Karpas-422 (cell line): ENCODE measurements at places on chromosomes 5 and 9. TPM values are rescaled to one million over a fixed set of nuclear protein-coding genes. Genes with fewer than 3 reads are reported as not detected.

GRCh38 chr5:3392306-3392939, 203.2 kb upstream of the IRX1 start:
- no peaks in the 10 kb centered on the region for H3K27me3 ChIP-seq
- H3K4me1 ChIP-seq = no peaks in the 10 kb centered on the region
- H3K27ac ChIP-seq = no peak overlapping the region
- no peak for DNase-seq
- H3K36me3 ChIP-seq = no peaks in the 10 kb centered on the region
- no peak overlapping the region for H3K4me3 ChIP-seq

- H3K4me1 ChIP-seq = peaks cover 27% of the 10 kb centered on the region
- H3K27me3 ChIP-seq = no peaks in the 10 kb centered on the region; the same call in 1 of the 2 replicates
- H3K36me3 ChIP-seq = no peaks in the 10 kb centered on the region
- H3K27ac ChIP-seq = no peak overlapping the region
- peak; percentile 69 for DNase-seq
Measured at GRCh38 chr9:79432485-79432884, 139.3 kb upstream of the TLE4 start.

GRCh38 chr5:113197456-113198200, 221.0 kb downstream of the DCP2 start:
- H3K27ac ChIP-seq = no peak overlapping the region
- no peaks in the 10 kb centered on the region for H3K27me3 ChIP-seq
- H3K4me1 ChIP-seq = peaks cover 19% of the 10 kb centered on the region
- H3K4me3 ChIP-seq = no peak overlapping the region
- no peak for DNase-seq

DNA sequence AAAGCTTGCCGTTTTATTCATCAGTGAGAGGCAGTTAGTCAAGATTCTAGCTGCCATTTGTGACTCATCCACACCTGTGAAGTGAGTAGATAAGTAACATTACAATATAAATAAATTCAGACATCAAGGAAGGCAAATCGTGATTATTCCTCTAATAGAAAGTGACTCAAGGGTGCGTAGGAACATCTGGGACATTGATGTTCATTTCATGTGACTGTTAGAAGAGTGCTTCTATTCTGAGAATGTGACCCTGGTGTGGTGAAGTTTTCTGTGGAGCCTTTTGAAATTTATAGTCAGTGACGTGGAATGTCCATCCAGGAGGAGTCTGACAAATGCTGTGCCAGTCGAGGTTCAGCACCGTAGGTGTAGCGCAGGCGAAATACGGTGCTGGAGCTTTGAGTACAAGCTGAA, 48.4 kb upstream of the FAM240B start:
- no peak for DNase-seq

- no peak overlapping the region for H3K4me3 ChIP-seq
- no peaks in the 10 kb centered on the region for H3K27me3 ChIP-seq
- H3K27ac ChIP-seq = no peak overlapping the region
- peaks cover 17% of the 10 kb centered on the region for H3K4me1 ChIP-seq
- DNase-seq = no peak
- H3K36me3 ChIP-seq = no peaks in the 10 kb centered on the region
Measured at GRCh38 chr9:115374724-115375268, 256.8 kb upstream of the TNC start.

- no peak overlapping the region for H3K4me3 ChIP-seq
- no peaks in the 10 kb centered on the region for H3K36me3 ChIP-seq
- H3K27ac ChIP-seq = no peak overlapping the region
- H3K27me3 ChIP-seq = no peaks in the 10 kb centered on the region
- no peak for DNase-seq
Measured at GRCh38 chr5:141866096-141866495, 12.1 kb downstream of the PCDH1 start.

- H3K4me1 ChIP-seq = no peaks in the 10 kb centered on the region
- H3K36me3 ChIP-seq = no peaks in the 10 kb centered on the region
- DNase-seq = no peak
- H3K27ac ChIP-seq = no peak overlapping the region
- no peaks in the 10 kb centered on the region for H3K27me3 ChIP-seq
Measured at GRCh38 chr5:4542145-4542778, 597.9 kb upstream of the ADAMTS16 start.

DNA sequence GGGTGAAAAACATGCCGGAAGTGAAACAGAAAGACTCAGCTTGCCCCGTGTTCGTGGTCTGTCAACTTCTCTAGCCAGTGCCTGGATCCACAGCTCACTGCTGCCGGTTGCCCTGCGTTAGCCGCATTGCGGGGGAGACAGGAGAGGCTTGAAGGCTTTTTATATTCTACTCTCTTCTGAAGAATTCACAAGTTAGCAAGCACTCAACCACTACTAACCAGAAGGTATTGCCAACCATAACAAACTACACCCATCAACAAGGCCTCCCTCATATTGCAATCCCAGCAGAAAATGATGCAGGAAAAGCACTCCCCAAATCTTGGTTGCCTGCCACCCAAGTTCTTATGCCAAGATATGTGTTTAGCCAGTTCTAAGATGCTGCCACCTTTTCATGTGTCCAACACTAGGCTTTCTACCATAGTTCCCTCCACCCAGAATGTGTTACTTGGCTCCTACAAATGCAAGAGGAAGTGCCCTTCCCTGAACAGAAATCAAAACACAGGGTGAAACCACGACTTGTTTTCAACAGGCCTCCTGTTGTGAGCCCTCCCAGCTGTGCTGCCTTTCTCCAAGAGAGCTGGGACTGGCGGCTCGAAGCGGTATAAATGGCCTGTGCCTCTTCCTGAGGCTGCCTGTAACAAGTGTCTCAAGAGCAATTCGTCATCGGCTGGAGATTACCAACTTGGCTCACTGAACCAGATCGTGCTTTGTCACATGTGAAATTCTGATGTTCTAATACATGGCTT, 129.0 kb downstream of the SNX18 start:
- peaks cover 8% of the 10 kb centered on the region; the same call in 1 of the 2 replicates for H3K4me1 ChIP-seq
- DNase-seq = peak; percentile 42
- H3K36me3 ChIP-seq = no peaks in the 10 kb centered on the region
- no peak overlapping the region for H3K4me3 ChIP-seq
- no peak overlapping the region for H3K27ac ChIP-seq

DNA sequence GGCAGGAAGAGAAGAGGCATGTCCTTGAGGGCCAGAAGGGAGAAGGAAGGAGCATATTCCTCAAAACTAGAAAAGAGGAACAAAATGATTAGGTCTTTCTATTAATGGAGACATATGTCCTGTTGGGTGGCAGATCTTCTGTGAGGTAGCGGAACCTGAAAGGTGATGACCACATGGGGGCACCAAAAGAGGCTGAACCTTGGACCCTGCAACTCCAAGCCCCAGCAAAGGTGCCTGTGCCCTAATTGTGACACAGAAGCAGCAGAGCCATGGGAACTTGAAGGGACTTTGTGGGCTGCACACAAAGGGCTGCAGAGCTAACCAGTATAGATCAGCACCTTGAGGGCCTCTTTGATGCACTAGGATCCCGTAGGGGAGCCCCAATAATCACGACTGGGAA, 158.0 kb downstream of the BAAT start:
- no peaks in the 10 kb centered on the region for H3K36me3 ChIP-seq
- DNase-seq = peak; percentile 56
- no peak overlapping the region for H3K27ac ChIP-seq
- no peaks in the 10 kb centered on the region for H3K4me1 ChIP-seq

GRCh38 chr5:10588779-10589447, 25.0 kb downstream of the ANKRD33B start:
- H3K36me3 ChIP-seq = no peaks in the 10 kb centered on the region
- H3K4me3 ChIP-seq = no peak overlapping the region
- H3K4me1 ChIP-seq = peaks cover 8% of the 10 kb centered on the region
- no peak overlapping the region for H3K27ac ChIP-seq
- no peak for DNase-seq
- H3K27me3 ChIP-seq = no peaks in the 10 kb centered on the region

DNA sequence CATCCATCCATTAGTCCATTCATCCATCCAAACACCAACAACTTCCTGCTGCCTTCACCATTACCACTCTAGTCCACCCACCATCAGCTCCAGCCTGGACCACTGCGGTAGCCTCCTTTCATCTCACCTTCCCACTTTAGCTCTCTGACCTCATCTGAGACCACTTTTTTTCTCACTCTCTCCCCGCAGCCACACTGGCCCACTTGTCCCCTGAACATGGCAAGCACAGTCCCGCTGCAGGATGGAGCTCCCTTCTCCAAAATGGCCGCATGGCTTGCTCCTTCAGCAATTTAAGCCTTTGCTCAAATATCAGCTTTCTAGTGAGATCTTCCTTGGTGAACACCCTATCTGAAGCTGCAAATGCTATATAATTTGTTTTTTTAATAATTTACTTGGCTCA, 11.1 kb downstream of the CSF1R start:
- H3K27ac ChIP-seq = no peak overlapping the region
- no peaks in the 10 kb centered on the region for H3K4me1 ChIP-seq
- no peak for DNase-seq
- H3K36me3 ChIP-seq = no peaks in the 10 kb centered on the region
- H3K27me3 ChIP-seq = no peaks in the 10 kb centered on the region

DNA sequence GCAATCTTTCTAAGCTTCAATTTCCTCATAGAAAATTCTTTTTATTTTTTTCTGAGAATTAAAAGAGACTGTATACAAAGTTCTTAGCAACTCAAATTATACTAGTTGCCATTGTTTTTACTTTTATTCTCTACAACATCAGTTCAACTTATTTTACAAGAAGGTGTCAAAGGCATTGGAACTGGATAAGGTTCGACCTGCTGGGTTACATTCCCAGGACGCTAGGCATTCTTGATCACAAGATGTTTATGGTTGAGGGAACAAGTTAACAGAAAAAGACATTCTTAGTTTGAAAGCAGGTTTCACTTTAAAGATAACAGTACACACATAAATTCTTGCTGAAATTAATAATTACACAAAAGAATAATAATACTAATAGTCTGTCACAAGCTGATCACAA, 163.5 kb upstream of the SNX2 start:
- no peaks in the 10 kb centered on the region for H3K36me3 ChIP-seq
- H3K27ac ChIP-seq = no peak overlapping the region
- no peaks in the 10 kb centered on the region for H3K27me3 ChIP-seq
- H3K4me3 ChIP-seq = no peak overlapping the region
- H3K4me1 ChIP-seq = no peaks in the 10 kb centered on the region

DNA sequence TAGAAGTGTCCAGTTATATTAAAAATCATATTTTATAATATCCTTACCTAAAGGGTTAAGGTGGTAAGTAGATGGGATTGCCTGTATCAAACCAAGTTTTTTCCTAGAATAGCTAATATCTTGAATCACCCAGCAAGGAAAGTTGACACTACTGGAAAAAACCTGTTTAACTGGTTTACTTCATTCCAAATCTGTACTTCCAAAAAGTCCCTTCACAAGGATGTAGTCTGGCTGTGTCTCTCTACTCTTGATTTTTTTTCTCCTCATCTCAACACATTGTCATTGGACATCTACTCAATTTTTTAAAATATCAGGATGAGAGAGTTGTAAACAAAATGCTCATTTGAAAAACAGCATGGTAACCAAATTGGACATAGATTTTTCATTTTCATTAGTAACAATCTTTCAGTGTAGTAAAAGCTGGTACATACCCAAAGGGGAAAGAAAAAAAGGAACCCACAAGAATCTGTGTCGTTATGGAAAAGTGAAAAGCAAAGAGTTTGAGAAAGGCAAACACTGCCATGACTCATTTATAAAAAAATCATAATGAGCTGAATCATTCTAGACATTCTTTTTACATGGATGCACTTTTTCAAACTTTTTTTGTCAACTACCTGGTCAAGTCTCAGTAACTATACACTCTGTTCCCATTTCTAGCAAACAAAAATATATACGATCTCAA, 173.5 kb downstream of the GLIS3 start:
- no peak for DNase-seq
- no peak overlapping the region for H3K4me3 ChIP-seq
- no peaks in the 10 kb centered on the region for H3K36me3 ChIP-seq
- no peaks in the 10 kb centered on the region for H3K4me1 ChIP-seq
- H3K27me3 ChIP-seq = no peaks in the 10 kb centered on the region
- H3K27ac ChIP-seq = no peak overlapping the region

GRCh38 chr5:132467287-132467984, 23.1 kb downstream of the IRF1 start:
- H3K36me3 ChIP-seq = no peaks in the 10 kb centered on the region
- H3K4me3 ChIP-seq = no peak overlapping the region
- no peak for DNase-seq
- no peaks in the 10 kb centered on the region for H3K27me3 ChIP-seq
- no peak overlapping the region for H3K27ac ChIP-seq

- peak; percentile 83 for DNase-seq
- H3K27me3 ChIP-seq = peaks cover 2% of the 10 kb centered on the region; the same call in 1 of the 2 replicates
Measured at GRCh38 chr5:157571357-157571827, 4.2 kb downstream of the ADAM19 start.

DNA sequence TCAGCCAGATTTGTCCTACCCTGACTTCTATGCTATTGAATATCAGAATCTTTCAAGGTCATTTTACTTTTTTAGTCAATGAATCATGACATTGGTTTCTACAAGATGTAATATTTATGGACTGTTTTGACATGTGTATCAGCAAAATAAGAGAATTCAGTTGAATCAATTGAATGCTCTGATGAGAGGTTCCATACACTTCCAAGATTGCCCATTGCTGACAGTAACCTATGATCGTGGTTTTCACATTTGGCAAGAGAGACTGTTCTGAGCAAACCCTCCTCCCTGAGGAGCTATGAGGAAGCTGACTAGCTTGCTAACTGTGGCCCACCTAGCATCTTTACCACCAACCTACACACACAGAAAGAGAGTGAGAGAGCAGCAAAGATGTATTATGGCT, 56.7 kb upstream of the FST start:
- no peak overlapping the region for H3K27ac ChIP-seq
- no peaks in the 10 kb centered on the region for H3K27me3 ChIP-seq
- no peaks in the 10 kb centered on the region for H3K4me1 ChIP-seq
- no peaks in the 10 kb centered on the region for H3K36me3 ChIP-seq
- DNase-seq = no peak
- no peak overlapping the region for H3K4me3 ChIP-seq

GRCh38 chr5:150208187-150209098, 18.6 kb downstream of the SLC6A7 start:
- no peak overlapping the region for H3K27ac ChIP-seq
- H3K27me3 ChIP-seq = no peaks in the 10 kb centered on the region
- no peak overlapping the region for H3K4me3 ChIP-seq
- H3K4me1 ChIP-seq = no peaks in the 10 kb centered on the region
- no peak for DNase-seq

- DNase-seq = no peak
- no peaks in the 10 kb centered on the region for H3K4me1 ChIP-seq
- no peaks in the 10 kb centered on the region for H3K27me3 ChIP-seq
- H3K36me3 ChIP-seq = no peaks in the 10 kb centered on the region
- no peak overlapping the region for H3K27ac ChIP-seq
Measured at GRCh38 chr5:14743601-14744295, 79.2 kb downstream of the OTULIN start.

F2RL2 gene
- not detected in 2 replicates for total RNA-seq

DRD1 gene
- not detected in 2 replicates for total RNA-seq

GPX8 gene
- total RNA-seq = not detected in 2 replicates

POU5F2 gene
- total RNA-seq = 0.94 and 3.3 TPM in 2 replicates

LECT2 gene
- not detected in 2 replicates for total RNA-seq

ACSL6 gene
- not detected in 2 replicates for total RNA-seq

SLC46A2 gene
- total RNA-seq = not detected in 2 replicates

SPACA9 gene
- total RNA-seq = 4.9 and 13.5 TPM in 2 replicates
